ENCODE measurements at places on chromosomes 2 and 18. TPM values are rescaled to one million over a fixed set of nuclear protein-coding genes. Genes with fewer than 3 reads are reported as not detected.

The LRRTM1 gene
- not detected for total RNA-seq

The CYP1B1 gene
- 37.8 TPM for total RNA-seq

The IL1F10 gene
- total RNA-seq: not detected

The NLRC4 gene
- not detected for total RNA-seq

The PRR30 gene
- not detected for total RNA-seq

The HOXD8 gene
- total RNA-seq: 0.06 TPM

The SERPINB10 gene
- total RNA-seq: 0.13 TPM

The GPR148 gene
- not detected for total RNA-seq

The TTR gene
- total RNA-seq: not detected

The GALR1 gene
- not detected for total RNA-seq

The G6PC2 gene
- total RNA-seq: not detected

Data from aortic smooth muscle cell (primary cell).